ENCODE measurements at places on chromosomes 6 and 20.

DNA sequence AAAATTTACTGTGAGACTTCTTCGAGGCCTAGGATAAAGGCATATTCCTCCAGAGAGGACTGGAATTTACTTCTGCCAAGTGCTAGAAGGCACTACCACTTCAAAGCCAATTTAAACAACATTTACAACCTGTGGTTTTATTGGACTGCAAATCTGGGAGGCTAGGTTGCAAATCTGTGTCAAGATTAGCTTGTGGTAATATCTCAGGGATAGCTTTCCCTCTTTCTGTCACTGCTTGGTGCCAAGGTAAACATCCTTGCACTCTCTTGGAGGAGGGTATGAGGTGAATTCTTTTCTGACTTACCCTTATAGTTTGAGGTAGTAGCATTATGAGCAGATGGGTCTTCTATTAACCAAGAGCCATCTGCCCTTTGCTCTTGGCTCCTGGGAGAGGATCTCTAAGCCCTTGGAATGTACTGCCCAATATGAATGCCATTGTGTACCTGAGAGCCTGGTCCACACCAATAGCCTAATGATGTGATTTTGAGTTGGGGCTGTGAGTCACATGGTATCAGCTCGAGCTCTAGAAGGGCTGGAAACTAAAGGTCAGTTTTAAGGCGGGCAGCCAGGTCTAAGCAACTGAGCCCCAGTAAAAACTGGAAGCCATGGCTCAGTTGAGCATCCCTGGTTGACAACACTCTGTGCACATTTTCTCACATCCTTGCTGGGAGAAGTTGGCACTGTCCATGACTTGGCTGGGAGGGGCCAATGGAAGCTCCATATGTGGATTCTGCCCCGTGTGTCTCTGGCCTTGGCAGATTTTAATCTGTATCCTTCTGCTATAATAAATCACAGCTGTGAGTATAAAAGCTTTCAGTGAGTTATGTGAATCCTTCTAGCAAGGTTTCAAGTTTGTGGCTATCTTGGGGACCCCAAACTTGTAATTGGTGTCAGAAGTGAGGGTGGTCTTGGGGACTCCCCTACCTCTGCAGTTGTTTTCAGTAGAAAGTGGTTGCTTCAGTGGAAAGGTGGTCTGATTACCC lies 188.1 kb downstream of the UBE3D start:
- no peak for DNase-seq

DNA sequence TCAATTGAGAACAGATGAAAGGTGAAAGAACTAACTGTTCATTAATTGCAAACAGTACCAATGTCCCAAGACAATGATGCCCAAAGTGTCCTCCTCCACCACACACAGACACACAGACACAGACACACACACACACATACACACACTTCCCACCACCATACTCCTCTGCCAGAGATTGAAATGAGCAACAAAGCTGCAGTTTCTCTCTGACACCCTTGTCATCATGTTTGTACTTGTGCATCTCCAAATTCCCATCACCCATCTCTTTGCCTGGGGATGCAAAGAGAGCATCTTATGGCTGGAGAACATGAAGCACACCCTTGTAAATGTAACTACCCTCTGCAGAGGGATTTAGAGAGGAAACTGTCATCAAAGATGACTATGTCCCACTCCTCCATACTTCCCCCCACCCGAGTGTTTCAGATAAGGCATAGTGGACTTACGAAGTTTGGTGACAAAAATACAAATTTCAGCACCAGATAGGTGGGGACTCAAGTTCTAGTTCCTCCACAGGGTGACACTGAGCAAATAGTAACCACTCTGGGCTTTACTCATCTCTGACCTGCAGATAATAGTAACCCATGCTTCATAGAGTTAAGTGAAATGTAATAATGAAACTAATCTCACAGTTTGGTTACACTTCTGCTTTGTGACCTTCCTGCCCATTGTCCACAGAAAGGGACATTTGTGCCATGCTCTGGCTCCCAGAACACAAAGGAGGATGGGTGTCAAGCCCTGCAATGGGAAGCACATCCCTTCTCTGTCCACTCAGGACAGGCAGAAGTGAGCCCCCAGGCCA lies 8.7 kb downstream of the MAFB start:
- DNase-seq: no peak

- DNase-seq: peak; percentile 22
Measured at GRCh38 chr6:29702519-29703103, 20.6 kb upstream of the HLA-F start.

- DNase-seq: no peak
Measured at GRCh38 chr6:45584127-45584526, 206.4 kb upstream of the SUPT3H start.

DNA sequence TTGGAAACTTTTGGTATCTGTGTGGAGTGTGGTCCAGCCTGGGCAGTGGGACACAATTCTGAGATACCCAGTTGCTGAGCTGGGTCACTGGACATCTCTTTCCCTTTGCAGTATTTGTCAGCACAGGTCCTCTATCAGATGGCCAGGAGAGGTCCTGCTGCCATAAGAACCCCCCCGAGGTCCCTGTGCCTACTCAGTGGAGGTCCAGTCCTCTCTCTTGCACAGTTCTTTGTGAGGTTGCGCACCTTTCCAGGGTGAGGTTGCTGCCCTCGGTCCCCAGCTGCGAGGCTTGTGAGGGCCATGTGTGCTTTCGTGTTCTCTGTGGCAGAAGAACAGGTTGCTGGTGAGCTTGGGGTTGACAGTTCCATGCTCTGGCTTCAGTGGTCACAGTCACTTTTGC lies 320.6 kb downstream of the QKI start:
- DNase-seq: no peak

DNA sequence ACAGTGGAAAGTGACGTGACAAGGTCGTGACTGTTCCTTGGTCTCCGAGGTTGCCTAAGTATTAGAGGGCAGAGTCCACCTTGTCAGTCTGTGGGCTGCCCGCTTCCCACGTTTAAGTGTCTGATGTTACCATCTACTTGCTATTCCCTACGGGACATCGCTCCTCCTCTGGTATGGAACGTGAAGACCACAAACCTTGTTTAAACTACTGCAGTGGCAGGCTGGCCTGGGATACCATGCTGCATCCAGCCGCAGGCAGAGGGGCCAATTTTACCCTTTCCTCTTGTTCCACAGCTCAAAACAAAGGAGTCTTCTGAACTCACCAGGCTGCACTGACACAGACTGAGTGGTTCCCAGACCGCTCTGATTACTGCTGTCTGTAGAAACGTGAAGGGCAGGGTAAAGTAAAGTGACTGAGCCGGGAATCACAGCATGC lies 275.9 kb downstream of the FOXC1 start:
- no peak for DNase-seq

GRCh38 chr6:37273690-37274089 lies 15.7 kb upstream of the TMEM217 start:
- DNase-seq: no peak

- peak; percentile 81 for DNase-seq
Measured at GRCh38 chr20:22389836-22390542, 194.4 kb downstream of the FOXA2 start.

DNA sequence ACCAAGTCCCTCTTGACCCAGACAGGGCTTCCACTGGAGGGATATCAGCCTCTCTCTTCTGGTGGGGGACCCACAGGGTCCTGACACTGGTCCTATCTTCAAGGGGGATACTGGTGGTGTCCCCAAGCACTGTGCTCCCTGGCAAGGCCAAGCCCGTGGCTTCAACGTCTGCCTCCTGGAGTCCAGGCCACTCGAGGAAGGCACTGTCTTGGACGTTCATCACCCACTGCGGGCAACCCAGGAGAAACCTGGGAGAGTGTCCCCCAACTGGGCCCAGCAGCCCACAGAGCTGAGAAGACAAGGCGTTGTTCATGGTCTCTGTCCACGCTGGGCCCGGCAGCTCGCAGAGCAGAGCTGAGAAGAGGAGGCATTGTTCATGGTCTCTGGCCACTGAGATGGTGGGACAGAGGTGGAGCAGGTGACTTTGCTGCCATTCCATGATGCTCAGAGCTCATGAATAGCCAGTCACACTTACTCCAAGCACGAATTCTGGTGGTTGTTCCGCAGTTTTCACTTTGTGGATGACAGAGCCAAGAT lies 37.5 kb upstream of the FRMD1 start:
- DNase-seq: no peak

GRCh38 chr6:115582386-115582785 lies 478.3 kb downstream of the FRK start:
- no peak for DNase-seq

- DNase-seq: no peak
Measured at GRCh38 chr20:16283307-16283706, 289.9 kb downstream of the KIF16B start.

GRCh38 chr6:20800229-20800628 lies 266.0 kb downstream of the CDKAL1 start:
- DNase-seq: no peak

DNA sequence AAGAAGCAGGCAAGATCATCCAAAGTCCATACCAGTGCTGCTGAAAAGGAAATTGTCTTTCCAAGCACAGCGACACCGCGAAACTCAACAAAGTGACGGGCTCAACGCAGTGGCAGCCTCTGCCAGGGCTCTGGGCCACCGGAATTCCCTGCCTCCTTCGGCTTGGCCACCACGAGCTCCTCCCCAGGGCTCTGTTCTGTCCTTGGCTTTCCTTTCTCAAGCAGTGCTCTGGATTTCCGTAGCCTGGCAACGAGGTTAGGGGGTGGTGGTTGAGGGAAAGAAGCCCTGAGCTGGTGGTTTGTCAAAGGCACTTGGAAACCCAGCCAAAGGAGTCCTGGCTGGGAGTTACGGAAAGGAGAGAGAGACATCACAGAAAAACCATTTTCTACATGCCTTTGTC lies 31.2 kb downstream of the PRR18 start:
- no peak for DNase-seq

DNA sequence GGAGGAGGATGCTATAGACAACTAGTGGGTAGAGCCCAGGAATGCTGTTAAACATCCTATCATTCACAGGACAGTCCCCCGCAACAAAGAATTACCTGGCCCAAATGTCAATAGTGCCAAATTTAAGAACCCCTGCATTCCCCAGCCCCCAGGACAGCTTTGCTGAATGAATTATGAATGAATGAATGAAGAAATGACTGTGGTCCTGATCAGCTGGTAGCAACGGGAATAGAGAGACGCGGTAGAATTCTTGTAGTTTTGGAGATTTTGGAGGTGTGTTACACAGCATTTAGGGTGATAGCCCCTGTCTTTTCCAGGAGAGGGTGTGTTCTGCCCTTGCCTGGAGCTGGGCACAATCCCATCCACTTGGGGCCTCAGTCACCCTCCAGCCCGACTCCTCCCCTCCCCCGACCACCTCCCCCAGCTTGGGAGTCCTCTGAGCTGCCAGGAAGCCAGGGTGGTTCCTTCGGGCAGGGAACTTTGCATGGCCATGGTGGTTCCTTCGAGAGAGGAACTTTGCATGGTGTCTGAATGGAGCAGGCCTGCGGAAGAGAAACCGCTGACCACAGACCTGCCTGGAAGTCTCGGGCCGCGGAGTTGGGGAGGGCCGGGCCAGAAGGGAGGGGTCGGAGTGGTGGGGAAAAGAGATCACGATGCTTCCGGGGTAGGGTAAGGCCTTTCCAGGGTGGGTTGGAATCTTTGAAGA lies 1.0 kb upstream of the HCK start:
- DNase-seq: no peak

DNA sequence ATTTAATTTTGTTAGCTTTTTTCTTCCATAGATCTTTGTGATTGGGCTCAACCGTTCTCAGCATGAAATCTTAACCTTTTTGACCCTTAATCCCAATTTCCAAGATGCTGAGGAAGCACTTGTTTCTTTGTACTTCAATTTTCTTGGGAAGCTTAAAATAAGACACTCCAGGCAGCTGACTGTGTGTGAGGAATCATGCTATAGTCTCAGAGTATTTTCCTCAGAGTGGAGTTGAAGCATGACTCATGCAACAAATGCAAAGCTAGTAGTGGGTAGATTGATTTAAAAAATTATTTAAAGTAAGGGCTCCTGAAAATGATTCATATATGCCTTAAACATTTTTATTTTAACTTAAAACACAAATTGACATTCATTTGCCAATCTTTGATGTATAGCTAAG lies 168.7 kb downstream of the BTBD3 start:
- DNase-seq: no peak

DNA sequence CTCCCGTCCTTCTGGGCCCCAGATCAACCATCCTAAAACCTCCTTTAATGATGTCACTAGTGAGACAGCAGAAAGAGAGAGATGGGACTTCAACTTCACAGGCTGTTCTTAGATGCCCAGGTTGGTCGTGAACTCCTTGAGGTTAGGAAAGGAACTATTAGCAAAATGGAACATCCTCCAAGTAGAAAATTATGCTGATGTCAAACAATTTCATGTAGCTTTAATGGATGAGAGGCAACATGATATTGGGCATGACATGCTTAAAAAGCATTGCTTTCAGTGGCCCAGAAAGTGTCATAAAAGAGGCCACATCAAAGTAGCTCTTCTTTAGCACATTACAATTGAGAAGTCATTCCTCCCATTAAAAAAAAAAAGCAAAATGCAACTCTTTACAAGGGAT lies 248.1 kb downstream of the PTPRT start:
- DNase-seq: no peak

DNA sequence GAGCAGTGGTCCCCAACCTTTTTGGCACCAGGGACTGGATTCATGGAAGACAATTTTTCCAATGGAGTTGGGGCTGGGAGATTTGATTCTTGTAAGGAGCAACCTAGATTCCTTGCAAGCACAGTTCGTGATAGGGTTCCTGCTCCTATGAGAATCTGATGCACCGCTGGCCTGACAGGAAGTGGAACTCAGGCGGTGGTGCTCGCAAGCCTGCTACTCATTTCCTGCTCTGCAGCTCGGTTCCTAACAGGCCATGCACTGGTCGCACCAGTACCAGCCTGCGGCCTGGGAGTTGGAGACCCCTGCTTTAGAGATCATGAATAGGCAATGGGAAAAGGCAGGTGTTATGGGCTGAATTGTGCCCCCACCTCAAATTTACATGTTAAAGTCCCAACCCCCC lies 131.2 kb downstream of the PFDN4 start:
- DNase-seq: no peak

DNA sequence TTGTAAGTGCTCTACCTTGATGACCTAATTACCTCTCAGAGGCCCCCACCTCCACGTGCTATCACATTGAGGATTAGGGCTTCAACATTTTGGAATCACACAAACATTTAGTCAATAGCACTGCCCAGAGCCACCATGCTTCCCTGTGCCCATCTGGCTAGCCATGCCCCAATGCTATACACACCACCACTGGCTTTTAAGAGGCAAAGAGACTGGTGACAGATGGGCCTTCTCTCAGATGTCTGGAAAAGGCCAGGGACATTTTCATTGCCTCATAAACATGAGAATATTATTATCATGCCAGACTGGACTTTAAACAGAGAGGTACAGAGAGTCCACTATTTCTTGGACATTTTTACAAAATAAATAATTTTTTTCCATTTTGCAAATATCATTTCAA lies 29.8 kb downstream of the TRMT6 start:
- no peak for DNase-seq
